ENCODE measurements at places on chromosomes 13 and 19.
A peak's percentile ranks its signal among the peaks of the same experiment; 100 is the strongest.

DNA sequence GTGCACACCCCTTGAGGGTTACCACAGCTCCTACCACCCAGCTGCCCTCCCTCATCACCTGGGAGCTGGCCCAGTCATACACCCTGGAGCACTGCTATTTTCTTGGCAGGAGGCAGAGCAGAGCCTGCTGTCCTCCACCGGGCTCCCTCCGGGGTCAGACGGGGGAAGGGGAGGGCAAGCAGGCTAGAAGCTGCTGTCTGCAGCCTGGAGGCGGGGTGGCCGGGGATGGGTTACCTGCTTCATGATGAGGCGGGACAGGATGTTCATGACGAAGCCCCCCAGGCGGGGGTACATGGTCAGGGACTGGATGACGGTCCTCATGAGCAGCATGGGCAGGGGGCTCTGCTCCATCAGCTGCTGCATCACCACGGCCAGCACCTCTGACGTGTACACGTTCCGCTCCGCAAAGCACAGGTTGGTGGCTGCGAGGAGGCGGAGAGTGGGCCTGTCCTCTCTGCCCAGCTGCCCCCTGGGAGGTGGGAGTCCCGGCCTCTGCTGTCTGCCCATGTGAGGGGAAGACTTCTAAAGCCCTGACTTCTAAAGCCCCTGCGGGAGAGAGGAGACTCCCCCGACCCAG, 2.7 kb upstream of the RSPH6A start:
- DNase-seq, result no peak

DNA sequence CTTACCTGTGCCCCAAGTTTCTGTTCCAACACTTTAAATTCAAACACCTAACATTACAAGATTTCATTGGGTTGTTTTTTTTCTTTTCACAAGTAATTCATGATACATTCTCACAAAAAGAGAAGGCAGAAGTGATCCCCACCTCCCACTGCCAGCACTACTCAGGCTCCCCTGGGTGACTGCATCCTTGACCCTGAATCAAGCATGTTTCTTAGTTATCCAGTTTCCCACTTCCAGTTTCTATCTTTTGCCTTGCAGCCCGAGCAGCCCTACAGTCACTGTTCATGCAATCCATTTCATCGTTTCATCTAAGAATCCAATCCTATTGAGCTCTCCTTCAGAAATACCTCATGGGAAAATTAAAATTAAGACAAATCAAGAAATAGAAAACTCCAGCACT, 61.4 kb downstream of the RNASEH2B start:
- DNase-seq, result no peak

- no peak for DNase-seq
Measured at GRCh38 chr19:995051-995827, 5.0 kb upstream of the GRIN3B start.

DNA sequence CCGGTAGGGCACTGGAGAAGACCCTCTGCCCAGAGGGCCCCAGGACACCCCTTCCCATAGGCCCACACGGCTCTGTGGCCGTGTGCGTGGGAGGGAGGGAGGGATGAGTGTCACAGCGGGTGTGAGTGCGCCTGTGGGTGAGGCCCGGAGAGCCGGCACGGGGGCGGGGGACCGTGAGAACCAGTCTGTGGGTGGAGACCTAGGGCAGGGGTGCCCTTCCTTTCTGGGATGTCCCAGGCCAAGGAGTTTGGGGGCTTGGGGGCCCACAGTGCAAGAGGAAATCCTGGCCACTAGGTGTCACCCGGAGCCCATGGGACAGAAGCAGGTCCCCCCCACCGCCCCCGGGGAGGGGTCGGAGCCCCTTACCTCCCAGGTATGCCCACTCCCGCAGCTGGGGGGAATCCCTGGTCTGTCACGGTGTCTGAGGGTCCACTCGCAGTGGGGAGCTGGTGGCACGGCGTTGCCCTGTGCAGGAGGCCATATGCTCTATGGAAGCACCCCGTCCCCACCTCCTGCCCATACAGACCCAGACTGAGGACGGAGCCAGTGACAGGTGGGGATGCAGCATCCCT, 16.0 kb upstream of the SLC7A10 start:
- no peak for DNase-seq

- DNase-seq, result no peak
Measured at GRCh38 chr13:73894995-73895571, 239.1 kb downstream of the KLF12 start.

GRCh38 chr19:19217099-19217498, 5.3 kb downstream of the NCAN start:
- DNase-seq, result no peak

DNA sequence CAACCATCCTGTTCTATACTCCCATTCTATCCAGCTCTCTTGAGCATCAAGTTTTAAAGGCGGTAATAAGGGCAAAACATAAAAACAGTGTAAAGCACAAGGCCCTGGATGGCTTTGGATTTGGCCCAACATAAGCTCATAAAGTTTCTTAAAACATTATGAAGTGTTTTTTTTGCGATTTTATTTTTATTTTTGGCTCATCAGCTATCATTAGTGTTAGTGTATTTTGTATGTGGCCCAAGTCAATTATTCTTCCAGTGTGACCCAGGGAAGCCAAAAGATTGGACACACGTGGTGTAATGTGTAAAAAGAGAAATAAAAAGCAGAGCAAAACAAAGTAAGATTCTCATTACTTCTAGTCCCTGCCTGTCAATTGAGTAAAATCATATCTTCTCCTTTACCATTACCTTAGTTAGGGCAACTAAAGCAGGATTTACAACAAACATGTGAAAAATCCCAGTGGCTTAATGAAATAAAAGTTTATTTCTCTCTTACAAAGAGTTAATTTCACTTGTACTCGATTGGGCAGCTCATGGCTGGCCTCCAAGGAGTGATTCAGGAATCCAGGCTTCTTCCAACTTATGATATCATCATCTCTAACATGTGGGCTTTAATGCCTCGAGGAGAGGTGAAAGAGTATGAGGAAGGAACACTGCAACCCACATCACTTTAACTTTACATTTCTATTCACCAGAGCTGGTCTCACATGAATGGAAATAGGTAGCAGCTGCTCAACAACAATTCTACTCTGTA, 725.2 kb upstream of the SLITRK1 start:
- no peak for DNase-seq

DNA sequence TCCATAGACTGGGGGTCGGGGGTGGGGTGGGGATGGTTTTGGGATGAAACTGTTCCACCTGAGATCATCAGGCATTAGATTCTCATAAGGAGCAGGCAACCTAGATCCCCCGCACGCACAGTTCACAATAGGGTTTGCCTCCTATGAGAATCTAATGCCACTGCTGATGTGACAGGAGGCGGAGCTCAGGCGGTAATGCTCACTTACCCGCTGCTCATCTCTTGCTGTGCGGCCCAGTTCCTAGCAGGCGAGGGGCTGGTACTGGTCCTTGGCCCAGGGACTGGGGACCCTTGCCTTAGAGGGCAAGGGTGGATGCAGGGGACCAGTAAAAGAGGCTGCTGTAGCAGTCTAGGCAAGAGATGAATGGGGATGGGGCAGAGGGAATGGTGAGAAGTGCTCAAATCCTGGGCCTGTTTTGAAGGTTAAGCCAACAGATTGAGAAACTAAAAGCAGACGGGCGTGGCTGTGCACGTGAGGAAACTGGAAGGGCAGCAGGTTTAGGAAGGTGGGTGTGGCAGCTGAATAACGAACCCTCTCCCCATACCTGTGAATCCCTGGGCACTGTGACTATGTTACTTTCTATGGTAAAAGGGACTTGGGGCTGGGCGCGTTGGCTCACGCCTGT, 1.5 kb upstream of the ERICH4 start:
- DNase-seq, result no peak

DNA sequence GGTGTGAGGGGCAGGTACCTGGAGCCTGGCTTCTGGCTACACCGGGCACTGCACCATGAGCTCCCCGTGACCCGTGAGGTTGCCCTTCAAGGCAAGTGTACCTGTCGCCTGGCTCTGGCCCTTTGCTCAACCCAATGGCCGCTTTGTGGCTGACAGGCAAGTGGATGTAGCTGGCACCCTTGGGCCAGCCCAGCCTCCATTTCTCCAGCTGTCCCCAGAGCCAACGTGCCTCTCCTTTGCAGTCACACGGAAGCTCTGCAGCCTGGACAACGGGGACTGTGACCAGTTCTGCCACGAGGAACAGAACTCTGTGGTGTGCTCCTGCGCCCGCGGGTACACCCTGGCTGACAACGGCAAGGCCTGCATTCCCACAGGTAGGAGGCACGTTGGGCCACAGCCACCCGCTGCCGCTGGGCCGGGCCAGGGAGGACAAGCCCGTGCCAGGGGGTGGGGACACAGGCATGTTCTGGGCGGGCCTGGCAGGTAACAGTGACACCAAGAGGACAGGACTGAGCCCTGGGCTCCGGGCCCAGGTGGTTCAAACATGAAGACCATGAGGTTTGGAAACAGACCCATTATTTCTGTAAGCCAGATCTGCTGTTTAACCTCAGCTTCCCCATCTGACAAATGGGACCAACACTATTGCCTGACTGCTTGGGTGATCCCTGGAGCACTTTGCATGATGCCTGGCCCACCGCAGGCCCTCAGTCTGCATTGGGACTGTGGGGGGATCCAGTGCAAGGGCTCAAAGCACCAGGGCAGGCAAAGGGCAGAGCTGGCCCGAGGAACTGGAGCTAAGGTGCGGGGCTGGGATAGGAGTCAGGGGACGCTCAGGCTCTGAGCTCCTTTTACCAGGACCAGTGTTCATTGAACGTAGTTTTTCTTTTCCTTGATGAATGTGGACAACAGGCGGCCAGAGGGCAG, 17.5 kb upstream of the PROZ start:
- no peak for DNase-seq

GRCh38 chr13:35139591-35139990, 197.5 kb downstream of the NBEA start:
- no peak for DNase-seq

DNA sequence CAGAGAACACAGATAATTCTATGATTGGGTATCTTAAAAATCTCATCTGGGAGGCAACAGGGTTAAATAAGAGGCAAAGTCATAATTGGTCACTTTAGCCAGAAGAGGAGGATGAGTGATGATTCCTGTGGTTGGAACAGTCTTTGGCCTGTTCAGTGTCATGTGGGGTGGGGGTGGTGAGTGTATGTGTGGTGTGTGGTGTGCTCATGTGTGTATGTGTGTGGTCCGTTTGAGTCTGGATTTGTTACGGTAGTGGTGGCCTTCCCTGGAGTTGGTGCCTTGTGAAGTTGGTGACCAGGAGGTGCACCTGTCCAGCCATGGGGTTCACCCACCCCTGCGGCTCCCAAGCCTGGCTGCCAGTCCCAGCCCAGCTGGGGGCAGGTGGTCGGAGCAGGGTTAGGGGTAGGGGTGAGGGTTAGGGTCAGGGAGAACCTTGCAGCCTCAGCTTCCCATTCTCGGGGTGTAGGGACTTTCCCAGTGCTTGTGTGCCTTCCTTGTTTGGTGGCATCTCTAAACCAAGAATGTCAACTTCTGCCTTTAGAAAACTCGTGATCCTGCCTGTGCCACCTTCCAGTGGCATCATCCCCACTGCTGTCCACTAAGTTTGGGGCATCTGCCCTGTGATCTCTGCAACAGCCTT, 97.5 kb downstream of the RAB20 start:
- no peak for DNase-seq

GRCh38 chr13:39415008-39415802, 187.8 kb downstream of the LHFPL6 start:
- DNase-seq, result no peak

DNA sequence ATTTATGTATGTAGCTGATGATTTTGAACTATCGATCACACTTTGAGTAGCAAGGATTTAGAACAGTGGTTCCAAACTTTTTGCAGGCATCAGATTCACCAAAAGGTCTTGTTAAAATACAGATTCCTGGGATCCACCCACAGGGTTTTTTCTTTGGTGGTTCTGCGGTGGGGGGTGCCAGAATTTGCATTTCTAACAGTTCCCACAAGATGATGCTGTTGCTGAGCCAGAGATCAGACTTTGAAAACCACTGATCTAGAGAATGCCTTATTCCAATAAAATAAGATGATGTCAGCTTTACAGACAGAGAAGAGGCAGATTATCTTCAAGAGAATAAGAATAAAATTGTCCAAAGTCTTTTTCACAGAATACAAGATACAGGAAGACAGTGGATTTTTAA, 80.9 kb upstream of the SHISA2 start:
- DNase-seq, result no peak

DNA sequence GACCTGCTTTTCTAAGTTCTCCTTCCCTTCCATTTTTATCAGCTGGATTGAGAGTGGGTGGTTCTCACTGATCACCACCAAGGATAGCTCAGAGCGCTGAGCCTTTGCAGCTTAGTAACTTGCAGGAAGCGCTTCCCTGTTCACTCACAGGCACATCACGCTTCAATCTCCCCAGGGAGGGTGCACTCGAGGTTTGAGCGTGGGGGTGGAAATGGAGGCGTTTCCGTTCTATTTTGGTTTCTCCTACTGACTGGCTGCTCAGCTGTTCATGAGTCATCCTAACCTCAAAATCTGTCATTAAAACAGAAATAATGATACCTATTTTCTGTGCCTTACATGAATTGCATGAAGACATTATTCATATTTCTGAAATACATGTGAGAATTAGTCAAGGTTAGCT, 292.1 kb downstream of the SPRY2 start:
- peak; percentile 32 for DNase-seq

DNA sequence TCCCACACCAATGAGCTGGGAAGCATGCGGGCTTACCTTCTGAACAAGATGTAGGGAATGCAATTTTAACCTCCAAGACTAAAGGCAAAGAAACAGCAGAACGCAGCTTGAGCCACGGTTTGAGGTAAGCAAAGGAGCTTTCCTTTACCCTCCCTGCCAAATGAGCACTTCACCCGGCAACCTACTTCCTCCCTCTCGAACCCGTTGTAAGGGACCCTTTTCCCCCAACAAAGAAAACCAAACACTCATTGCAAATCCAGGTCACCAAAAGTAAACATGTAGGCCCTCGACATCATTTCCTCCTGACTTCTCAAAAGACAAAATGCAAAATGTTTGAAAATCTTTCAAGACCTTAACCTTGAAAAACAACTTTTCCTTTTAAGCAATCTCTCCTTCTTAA, 65.3 kb downstream of the ABCC4 start:
- DNase-seq, result no peak

GRCh38 chr19:38596057-38596981, 21.4 kb downstream of the MAP4K1 start:
- no peak for DNase-seq

- DNase-seq, result no peak
Measured at GRCh38 chr19:7687177-7687576, 6.5 kb downstream of the TRAPPC5 start.

DNA sequence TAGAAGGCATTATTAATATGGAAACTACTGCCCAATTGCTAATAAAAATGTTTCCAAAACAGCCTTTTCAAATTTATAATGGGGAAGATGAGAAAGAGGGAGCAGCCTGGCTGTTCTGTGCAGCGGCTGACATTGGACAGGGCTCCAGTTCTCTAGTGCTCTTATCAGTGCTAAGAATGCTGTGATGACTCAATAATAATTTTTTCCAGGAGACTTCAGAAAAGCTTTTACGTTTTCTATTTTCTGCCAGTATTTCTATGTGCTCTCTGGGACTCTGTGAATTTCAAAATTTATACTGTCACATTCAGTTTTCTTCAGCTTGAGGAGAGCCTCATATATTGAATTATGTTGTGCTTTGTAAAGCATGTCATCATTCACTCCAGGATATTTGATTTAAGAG, 209.6 kb downstream of the VWA8 start:
- DNase-seq, result no peak
